ENCODE measurements at places on chromosomes 7 and 10.

GRCh38 chr10:60518745-60519144, 129.1 kb upstream of the ANK3 start:
- no peak for DNase-seq

DNA sequence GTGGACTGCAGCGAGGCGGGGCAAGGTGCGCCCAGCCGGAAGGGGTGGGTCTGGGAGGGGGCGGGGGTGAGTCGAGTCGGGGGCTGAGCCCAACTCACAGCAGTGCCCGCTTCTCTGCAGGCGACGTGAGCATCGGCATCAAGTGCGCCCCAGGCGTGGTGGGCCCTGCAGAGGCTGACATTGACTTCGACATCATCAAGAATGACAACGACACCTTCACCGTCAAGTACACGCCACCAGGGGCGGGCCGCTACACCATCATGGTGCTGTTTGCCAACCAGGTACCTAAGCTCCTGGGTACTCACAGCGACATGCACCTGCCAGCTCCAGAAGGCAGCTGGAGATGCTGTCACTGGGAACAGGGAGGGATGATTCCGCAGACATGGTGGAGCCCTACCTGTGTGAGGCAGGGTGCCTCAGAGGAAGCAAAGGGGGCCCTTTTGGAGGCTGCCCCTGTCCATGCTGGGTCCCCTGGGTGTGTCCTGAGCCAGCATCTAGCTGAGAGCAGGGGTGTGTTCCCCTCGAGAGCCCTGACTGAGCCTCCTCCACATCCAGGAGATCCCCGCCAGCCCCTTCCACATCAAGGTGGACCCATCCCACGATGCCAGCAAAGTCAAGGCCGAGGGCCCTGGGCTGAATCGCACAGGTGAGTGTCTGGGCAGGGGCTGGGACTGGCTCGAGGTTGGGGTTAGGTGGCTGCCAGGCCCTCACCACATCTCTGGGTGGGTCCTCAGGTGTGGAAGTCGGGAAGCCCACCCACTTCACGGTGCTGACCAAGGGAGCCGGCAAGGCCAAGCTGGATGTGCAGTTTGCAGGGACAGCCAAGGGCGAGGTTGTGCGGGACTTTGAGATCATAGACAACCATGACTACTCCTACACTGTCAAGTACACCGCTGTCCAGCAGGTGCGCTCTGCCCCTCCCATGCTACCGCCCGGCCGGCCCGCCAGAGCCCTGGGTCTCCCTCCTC, 12.8 kb downstream of the FLNC start:
- no peak for DNase-seq

GRCh38 chr10:120455004-120455403, 2.0 kb upstream of the PLPP4 start:
- DNase-seq, result peak; percentile 40

DNA sequence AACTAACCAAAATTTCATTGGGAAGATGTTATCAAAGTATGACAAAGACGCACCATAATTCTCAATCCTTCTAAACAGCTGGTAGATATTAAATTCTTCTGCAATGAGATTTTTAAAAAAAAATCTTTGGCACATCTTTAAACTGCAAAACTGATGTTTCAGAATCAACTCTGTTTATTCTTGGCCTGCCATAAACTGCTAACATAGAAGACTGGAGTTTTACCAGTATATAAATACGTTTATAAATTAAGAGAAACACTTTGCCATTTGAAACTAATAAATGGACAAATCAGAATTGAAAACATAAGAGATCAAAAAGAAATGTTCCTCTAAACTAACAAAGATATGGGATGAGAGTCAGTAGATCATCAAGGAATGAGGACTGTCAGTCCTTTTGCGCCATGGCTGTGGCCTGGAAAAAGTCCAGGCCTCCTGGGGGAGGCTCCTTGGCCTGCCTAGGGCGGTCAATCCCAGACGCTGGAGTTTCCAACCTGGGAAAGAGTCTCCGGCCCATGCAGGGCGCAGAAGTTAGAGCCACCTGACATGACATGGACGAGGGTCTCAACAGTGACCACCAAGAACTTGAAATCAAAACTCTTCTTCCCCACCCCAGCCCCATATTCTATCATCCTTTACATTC, 34.2 kb upstream of the NEBL start:
- DNase-seq, result no peak

GRCh38 chr10:66833861-66834260, 92.0 kb upstream of the LRRTM3 start:
- DNase-seq, result no peak

GRCh38 chr10:133278577-133279265, 2.1 kb upstream of the ADAM8 start:
- peak; percentile 80 for DNase-seq

- DNase-seq, result no peak
Observed at GRCh38 chr10:131667561-131667960, 233.2 kb upstream of the PPP2R2D start.

DNA sequence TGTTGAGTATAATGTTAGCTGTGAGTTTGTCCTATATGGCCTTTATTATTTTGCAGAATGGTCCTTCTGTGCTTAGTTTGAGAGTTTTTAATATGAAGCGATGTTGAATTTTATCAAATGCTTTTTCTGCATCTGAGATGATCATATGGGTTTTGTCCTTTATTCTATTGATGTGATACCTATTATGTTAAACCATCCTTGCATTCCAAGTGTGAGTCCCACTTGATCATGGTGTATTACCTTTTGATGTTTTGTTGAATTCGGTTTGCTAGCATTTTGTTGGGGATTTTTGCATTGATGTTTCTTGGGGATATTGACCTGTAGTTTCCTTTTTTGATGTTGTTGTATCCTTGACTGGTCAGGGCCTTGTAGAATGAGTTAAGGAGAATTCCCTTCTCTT, 166.4 kb downstream of the MLLT10 start:
- no peak for DNase-seq

GRCh38 chr10:120950051-120950561, 98.9 kb downstream of the WDR11 start:
- peak; percentile 10 for DNase-seq

GRCh38 chr7:98180751-98181150, 30.5 kb upstream of the BHLHA15 start:
- DNase-seq, result no peak

- peak; percentile 26 for DNase-seq
Observed at GRCh38 chr10:43078986-43079273, 2.1 kb downstream of the RET start.

GRCh38 chr7:95649546-95649945, 53.2 kb upstream of the PDK4 start:
- DNase-seq, result no peak

DNA sequence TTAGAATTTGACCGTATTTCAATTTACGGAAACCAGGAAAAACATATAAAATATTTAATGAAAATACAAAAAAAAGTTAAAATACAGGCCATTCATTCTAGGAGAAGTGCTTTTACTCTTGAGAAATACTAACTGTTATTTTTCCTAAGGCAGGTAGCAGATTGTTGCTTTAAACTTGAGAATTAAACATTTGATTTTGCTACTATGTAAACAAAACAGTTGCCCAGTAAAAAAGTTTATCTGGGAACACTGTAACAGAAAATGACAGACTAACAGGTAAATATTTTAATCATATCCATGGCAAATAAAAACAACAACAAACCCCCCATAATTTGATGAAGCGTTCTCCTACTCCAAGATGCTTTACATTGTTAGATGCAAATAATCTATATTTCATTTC, 350.5 kb downstream of the CRPPA start:
- DNase-seq, result no peak

DNA sequence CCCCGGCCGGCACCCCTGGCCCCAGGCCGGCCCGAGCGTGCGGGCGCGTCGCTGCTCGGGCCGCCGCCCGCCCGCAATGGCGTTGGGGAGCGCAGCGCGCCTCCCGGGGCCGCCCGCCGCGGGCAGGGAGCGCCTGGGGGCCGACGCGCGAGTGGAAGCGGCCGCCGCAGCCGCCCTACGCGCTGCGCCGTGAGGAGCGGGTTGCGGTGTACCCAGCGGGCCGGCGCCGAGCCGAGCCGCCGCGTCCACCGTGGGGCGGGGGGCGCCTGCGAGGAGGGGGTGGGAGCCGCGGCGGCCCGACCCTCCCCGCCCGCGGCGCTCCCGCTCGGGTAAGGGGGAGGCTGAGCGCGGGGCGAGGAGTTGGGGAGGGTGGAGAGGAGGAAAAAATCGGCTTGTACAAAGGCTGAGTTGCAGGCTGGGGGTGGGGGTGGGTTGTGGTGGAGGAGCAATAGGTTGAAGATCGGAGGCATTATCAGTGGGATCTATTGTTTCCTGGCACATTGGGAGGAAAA, 473 bp downstream of the PPP1R9A start:
- DNase-seq, result no peak

DNA sequence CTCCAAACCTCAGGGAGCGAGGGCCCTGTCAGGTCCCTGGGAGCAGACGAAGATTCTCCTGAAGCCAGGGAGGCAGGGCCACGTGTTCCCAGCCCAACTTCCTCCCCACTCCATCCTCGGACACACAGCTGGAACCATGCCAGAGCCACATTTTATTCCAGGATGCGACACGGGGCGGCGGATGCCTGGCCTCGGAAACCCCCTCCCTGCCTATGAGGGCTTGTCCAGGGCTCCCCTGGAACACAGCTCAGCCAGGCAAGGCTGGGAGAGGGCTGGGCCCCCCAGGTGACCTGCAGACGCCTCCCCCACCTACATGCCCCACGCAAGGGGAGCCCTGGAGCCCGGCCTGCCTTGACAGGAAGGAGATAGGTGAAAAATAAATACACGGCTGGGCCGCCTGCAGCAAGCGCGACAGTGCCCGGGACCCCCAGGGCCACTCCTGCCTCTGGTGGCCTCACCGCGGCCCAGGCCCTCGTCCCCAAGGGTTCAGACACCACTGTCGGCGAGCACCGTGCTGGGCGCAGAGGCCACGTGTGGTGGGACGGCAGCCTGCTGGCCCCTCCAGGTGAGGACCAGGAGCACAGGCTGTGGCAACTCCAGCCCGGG, 21.5 kb downstream of the GET4 start:
- no peak for DNase-seq

DNA sequence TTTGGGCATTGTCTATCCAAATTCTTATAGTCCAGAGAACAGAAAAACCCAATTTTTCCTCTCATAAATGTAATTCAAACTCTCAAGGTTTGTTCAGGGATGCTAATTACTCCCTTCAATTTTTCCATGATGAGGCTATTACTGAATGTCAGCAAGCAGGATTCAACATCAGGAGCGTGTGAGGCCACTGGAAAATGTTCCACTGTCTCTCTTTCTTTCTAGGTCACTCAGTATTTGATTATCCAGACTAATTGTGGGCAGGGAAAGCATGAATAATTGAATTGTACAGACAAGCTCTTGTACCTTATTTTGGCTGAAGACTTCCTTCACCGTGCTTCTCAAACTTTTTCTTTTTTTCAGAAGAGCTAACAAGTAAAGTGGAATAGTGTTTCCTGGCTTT, 30.7 kb downstream of the THNSL1 start:
- no peak for DNase-seq

DNA sequence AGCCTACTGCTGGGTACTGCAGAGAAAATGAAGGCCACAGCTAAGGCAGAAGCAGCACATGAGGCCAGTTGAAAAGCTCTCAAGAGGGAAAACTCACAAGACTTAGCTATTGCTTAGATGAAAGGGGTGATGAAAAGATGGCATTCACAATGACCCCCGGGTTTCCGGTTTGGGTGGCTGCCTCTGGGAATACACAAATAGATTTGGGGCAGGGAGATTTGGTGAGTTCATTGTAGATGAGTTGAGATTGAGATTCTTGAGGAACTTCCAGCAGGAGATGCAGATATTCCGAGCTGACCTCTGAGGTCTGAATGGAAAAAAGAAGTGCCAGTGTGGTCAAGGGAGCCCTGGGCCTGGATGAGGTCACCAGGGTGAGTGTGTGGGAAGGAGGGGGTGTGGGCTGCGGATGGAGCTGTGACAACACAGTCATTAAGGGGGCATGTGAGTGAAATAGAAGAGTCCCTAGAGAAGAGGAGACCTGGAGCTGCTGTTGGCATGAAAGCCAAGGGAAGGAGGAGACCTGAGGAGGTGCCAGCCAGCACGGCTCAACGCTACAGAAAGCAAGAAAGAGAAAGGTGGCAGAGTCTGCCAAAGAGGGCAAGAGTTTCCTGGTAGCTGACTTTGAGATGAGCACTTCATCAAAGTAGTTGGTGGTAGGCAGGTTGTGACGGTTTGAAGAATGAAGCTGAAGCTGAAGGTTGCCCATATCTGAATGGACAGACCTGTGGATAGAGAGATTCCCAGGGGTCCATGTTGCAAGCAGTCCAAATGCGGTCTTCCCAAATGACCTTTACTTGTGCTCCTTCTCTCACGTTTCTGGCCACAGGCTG, 43.7 kb downstream of the HIF1AN start:
- DNase-seq, result no peak

- DNase-seq, result peak; percentile 59
Observed at GRCh38 chr7:140390466-140391190, 7.7 kb downstream of the SLC37A3 start.

GRCh38 chr7:68224041-68224741, 1227.6 kb downstream of the TYW1 start:
- DNase-seq, result no peak

GRCh38 chr10:47406870-47407691, 23.0 kb upstream of the ZNF488 start:
- peak; percentile 83 for DNase-seq

GRCh38 chr7:4830176-4830575, 31.7 kb downstream of the PAPOLB start:
- peak; percentile 61 for DNase-seq

DNA sequence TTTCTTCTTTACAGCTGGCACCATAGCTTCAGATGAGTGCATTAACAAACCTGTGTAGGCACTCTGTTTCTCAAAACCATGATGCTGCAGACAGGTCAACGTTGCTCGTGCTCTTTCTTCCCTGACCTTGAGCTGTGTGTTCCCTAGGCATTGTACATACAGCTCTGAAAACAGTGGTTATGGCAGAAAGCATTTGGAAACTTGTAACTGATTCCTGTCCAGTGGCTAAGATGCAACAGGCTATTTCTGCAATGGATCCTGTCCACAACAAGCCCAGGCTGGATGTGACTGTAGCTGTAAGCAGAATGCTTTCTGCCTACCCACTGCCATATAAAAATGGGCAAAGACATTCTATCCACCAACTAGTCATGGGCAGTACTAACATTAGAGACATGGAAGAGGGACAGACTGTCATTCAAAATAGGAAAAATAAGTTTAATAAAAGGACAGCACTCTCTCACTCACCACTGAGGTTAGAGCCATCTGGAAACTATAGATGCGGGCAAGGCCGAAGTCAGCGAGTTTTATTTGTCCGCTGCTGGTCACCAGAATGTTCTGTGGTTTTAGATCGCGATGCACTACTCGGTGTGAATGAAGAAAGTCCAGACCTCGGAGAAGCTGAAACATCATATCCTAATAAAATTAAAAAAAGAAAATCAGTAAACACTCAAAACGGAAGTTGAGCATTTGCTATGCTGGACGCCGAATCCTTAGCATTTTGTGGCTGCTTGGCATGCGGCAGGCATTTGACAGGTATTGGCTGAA, 111.0 kb downstream of the CDK6 start:
- no peak for DNase-seq

GRCh38 chr7:23450518-23450917, 19.8 kb downstream of the IGF2BP3 start:
- no peak for DNase-seq

DNA sequence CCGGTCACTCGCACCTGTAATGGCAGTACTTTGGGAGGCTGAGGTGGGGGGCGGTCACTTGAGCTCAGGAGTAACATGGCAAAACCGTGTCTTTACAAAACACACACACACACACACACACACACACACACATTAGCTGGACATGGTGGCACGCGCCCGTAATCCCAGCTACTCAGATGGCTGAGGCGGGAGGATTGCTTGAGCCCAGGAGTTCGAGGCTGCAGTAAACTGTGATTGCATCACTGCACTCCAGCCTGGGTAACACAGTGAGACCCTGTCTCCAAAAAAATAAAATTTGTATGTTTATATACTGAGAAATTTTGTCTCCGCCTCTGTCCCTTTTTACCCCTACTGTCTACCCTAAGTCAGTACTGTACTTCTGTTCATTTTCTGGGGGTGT, 86.6 kb downstream of the CUX1 start:
- no peak for DNase-seq

Data from iris pigment epithelial cell (primary cell).